RCC 7860 (cell line): ENCODE measurements at places on chromosomes 3 and 15.

GRCh38 chr15:31975830-31976229, 54.5 kb upstream of the CHRNA7 start:
- no peak for DNase-seq

DNA sequence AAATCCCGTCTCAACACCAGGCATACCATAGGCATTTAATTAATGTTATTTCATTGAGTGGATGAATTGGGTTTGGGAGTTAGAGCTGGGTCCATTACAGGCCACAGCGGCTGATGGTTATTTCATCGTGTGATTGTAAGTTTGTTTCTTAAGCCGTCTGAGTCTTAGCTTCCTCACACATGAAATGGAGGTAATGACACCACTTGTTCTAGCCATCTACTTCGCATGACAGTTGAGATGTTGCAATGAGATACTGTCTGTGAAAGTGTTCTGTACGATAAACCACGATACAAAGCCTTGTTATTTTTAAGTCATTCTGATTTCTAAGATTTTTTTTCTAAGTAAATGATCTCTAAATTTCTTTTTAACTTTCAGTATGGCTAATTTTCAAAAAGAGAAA, 8.6 kb upstream of the TP63 start:
- no peak for DNase-seq

DNA sequence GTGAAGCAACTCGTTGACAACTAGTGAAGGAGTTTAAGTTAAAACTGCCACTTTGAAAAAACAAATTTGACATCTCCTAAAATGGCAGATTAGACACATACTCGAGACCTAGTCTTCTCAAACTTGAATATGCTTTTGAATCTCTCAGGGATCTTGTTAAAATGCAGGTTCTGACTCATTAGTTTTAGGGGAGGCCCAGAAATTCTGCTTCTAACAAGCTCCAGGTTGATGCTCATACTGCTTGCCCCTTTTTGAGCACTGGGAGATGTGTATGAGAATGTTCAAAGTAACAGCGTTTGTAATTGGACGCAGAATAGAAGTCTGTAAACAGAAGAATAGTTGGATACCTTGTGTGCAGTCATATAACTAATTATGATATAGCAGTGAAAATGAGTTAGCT, 1.6 kb downstream of the C3orf38 start:
- no peak for DNase-seq

DNA sequence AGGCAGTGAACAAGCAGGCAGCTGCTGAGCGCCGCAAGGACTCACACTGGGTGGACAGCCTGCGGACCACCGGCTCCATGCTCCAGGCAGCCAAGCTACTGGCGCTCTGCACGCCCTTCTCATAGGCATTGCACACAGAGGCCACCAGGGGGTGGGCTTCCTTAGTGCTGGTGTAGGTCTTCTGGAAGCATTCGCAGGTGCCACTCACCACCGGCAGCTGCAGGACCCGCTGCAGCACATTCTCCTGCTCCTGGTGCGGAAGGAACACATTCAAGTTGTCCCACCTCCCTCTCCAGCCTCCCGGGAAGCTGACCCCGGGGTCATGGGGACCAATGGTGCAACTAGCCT, 6.0 kb downstream of the PLIN1 start:
- no peak for DNase-seq

GRCh38 chr15:87293031-87293430, 963.5 kb downstream of the NTRK3 start:
- DNase-seq = no peak
